ENCODE measurements at places on chromosomes 16 and 17.

- no peak for DNase-seq
Measured at GRCh38 chr17:63447471-63448009, 1.4 kb upstream of the CYB561 start.

GRCh38 chr16:78122774-78123315, 23.4 kb downstream of the WWOX start:
- no peak for DNase-seq

- no peak for DNase-seq
Measured at GRCh38 chr17:72955391-72956140, 136.9 kb downstream of the SLC39A11 start.

GRCh38 chr16:3113765-3114479, 1.5 kb downstream of the ZNF205 start:
- no peak for DNase-seq

DNA sequence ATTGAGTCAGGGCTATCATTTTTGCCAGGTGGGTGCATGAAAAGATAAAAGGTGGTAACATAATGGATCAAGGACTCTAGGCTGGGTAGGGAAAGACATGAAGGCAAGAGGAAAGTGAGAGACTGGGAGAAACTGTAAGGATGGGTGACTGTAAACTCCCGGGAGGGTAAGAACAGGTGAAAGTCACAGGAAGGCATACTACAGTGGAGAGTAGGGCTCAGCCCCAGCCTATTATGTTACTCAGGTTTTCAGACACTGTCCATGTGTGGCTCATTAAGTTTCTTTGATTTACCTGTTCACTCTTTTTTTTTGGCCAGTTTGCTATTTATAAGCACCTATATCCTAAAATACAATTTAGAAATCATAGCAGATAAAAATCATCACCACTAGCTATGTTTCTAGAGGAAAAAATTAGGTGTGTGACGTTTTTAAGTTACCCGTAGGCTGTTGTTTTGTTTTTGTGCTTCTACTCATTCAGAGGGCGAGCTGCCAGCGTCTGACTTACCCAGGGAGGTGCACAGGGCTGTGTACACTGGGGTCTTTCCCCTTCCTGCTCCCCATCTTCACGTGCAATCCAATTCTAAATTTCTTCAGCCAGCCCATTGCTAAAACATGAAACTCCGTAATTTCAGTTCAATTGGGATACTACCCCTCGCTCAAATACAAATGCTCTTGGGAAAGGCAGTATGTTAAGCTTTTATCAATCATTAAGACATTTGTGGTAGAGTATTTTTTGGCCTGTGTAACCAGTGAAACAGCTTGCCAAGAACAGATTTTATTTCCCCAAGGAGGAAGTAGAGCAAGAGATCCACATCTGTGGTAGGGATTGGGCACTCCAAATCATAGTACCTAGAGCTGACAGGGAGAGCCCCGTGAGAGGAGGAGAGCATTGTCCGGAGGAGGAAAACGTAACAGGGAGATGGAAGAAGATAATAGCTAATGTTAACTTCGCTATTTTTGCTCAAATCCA, 21.7 kb upstream of the VWA3A start:
- no peak for DNase-seq

All from progenitor cell of endocrine pancreas (in vitro differentiated cells).